NCI-H446 (cell line): ENCODE measurements at places on chromosomes 7 and 10.

DNA sequence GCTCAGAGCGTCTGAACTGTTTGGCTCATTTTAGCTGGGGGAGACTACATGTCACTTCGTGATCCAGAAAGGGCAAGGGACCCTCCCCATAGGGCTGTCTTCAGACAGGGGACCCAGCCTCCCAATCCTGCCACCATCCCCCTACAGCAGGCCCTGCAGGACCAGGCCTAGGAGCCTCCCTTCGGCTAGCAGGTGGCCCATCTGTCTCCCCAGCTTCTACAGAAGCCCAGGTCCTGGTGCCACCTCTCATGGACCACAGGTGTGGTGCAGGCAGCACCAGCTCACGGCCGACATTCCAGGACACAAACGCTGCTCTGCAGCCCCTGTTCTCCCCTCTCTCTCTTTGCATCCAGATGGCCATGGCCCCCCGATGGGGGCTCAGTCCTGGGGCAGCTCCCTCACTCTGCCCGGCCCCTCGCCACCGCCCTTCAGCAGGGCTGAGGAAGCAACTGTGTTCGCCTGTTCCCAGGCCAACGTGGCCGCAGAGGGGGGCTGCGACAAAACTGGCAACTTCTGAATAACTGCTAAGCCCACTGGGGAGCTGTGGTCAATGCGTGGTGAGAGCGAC is 10.3 kb downstream of the TECPR1 start:
- DNase-seq, result no peak

GRCh38 chr10:132193907-132194552 is 7.3 kb downstream of the DPYSL4 start:
- DNase-seq, result no peak

DNA sequence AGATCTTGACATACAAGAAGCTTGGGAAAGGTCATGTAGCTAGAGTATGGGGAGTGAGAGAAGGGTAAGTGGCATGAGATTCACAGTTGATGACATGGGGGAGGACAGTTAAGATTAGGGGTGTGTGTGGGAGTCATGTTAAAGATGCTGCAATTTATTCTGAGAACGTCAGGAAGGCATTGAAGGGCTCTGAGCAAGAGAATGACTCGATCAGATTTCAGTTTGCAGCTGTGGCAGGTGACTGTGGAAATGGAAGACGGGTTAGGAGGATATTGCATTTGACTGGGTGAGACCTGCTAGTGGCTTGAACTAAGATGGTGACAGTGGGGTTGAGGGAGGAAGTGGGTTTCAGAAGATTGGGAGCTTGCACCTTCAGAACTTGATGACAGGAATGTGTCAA is 5.6 kb downstream of the CDC123 start:
- DNase-seq, result no peak

GRCh38 chr10:89547853-89548513 is 12.6 kb upstream of the SLC16A12 start:
- DNase-seq, result no peak
